ENCODE measurements at places on chromosomes 2 and 18.

DNA sequence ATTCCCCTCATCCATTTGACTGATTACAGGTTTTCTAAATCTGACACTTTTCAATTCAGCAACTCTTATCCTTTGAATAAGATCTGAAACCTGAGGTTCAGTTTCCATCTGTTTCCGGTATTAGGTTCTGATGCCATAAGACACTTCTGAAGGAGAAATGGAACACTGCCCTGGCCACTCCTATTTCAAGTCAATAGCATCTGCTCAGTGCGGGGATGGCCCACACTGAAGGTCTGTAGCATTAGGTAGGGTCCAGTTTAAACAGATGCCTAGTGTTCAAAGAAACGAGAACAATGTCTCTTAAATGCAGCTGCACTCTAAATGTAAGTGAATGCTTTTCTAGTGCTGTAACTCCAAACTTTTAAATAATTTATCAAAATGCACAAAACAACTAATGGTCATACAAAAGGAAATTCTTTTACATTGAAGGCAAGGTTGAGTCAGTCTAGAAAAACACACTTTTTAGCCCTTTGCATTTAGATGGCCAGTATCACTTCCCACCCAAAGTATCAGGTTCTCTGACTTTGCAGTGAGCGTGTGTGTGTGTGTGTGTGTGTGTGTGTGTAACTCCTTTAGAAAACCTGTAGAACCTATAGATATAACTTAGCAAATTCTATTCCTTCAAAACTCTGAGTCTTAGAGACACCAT, 78.2 kb downstream of the STK39 start:
- DNase-seq = no peak

GRCh38 chr2:28398101-28398834, 5.6 kb downstream of the FOSL2 start:
- DNase-seq = no peak

DNA sequence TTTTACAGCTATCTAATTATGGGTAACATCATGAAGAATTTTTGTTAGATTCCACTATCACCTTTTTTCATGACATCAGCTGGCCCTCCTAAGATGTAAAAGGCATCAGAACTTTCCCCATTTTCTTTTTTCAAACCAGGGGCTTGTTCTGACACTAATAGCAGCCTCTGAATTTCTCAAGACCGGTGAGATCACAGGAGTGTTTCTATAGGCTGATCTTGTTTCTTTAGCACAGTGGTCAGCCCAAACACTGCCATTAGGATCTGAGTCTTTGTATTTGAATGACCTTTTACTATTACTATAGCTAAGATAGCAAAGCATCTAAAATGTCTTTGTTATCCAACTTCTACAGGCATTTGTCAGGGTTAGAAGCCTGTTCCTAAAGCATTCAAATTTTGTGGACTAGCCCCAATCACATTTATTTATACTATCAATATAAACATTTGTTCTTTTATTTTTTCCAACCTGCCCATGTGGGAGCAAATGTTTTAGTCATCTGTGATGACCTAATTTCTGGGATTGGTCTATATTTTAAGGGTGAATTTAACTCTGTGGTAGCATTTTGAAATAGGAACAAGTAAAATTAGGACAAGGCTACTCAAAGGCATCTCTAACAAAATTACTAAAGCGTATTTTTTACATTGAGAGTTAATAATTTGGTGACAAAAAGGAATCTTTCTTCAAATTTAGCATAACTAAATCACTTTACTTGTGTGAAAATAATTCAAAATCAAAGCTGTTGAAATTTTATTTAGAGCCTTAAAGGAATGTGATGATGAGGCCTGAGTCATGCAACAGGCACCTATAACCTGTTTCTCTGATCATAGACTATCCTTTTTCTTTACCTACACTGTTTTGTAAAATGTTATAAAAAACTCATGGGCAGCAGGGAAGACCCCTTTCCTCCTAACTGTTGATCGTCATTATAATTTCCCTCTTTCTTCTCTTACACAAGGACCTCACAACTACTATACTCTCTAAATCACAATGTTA, 39.3 kb downstream of the ZAP70 start:
- no peak for DNase-seq

- no peak for DNase-seq
Measured at GRCh38 chr2:167475791-167476190, 587.5 kb downstream of the XIRP2 start.

GRCh38 chr2:164073101-164074074, 337.6 kb upstream of the FIGN start:
- no peak for DNase-seq

GRCh38 chr2:176653479-176654443, 384.5 kb downstream of the MTX2 start:
- DNase-seq = no peak

DNA sequence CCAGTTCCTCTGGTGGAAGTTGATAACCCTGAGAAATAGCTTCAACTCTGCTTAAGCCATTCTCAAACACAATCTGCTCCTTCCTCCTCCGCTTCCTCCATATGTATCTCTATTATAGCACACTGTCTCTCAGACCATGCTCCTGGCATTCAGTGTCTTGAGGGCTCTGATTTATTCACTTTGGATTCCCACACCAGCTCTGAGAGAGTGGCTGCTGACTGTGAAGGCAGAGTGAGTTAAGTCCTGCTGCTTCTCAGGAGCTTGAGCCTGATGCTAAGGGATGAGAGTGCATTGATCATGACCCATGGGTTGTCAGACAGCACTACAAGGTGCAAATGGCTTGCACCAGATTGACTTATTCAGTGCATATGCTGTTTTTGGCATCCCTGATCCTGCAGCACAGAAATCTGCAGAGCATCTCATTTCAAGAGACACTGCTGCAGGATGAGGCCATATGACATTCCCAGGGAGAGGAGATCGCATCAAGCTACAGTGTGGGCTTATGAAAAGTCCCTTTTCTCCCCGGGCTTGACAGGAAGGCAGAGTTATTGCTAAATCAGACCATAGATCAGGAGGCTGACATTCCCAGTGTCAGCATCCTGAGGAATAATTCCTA, 500.5 kb upstream of the RAB6C start:
- DNase-seq = no peak

- no peak for DNase-seq
Measured at GRCh38 chr18:58526425-58527284, 102.2 kb downstream of the ALPK2 start.
